Activated CD4-positive, alpha-beta T cell treated with anti-CD3 and anti-CD28 coated beads, Interleukin-2, amount 50 U/mL, for 48 hours (primary cell): ENCODE measurements at places on chromosomes 5 and 9.

GRCh38 chr5:42974536-42974935 lies 65.6 kb downstream of the ANXA2R start:
- DNase-seq = no peak

- DNase-seq = no peak
These were observed 23.5 kb upstream of the MOCS2 start for GRCh38 chr5:53133020-53133419.

DNA sequence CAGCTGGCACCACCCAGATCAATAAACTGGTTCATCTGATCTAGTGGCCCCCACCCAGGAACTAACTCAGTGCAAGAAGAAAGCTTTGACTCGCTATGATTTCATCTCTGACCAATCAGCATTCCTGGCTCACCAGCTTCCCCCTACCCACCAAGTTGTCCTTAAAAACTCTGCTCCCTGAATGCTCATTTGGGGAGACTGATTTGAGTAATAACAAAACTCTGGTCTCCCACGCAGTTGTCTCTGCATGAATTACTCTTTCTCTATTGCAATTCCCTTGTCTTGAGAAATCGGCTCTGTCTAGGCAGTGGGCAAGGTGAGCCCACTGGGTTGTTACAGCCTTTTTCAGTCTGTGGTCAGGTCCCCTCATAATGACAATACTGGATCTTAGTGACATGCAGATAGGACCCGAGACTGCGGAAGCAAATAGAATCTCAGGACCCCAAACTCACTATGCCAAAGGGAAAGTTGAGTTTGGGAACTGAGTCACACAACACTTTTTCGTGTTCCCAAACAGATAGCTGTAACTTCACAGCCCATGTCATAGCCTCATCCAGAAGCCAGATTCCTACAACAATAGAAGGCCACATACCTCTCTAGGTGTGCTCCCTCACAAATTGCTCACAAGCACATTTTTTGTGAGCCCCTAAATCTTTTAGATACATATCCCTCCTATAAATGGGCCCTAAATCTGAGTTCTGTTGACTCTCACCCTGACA lies 175.2 kb upstream of the RAI14 start:
- peak; percentile 18 for DNase-seq

GRCh38 chr9:134340475-134341160 lies 14.4 kb downstream of the RXRA start:
- no peak for DNase-seq

GRCh38 chr5:64632251-64632650 lies 58.1 kb upstream of the SHISAL2B start:
- no peak for DNase-seq

GRCh38 chr5:91151947-91152346 lies 231.2 kb downstream of the ARRDC3 start:
- no peak for DNase-seq

DNA sequence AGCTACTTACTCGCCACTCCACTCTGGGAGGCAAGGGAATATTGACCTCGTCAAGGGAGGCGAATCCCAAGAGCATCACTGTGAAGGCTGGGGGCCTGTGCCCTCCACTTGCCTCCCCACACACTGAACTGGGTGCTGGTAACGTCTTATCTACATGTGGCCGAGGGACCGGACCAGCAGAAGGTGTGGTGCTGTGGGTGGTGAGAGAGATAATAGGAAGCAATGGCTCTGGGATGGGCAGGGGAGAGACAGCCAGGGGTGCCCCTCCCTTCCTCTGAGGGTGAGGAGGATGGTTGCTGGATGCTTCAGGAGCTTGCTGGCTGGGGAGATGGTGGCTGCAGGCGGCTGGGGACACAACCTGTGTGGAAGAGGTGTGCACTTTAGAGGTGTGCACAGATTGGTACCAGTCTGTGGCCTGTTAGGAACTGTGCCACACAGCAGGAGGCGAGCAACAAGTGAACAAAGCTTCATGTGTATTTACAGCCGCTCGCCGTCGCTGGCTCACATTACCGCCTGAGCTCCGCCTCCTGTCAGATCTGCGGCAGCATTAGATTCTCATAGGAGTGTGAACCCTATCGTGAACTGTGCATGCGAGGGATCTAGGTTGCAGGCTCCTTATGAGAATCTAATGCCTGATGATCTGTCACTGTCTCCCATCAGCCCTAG lies 100.3 kb downstream of the ENTREP1 start:
- no peak for DNase-seq

DNA sequence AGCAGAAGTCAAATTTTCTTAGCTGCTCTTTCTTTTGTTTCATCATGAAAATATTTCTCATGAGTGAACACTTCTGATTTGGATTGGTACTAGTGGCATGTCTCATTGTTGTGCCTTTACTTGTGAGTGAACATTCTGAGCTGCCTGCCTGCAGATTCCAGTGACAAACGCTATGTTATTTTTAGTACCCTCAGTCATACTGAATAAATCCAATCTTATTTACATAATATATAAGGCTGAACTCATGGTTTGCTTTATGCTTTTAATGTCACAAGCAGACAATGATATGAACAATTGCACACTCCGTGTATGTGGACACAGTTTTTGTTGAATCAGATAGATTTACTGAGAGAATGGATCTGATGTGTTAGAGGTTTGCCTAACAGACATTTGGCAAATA lies 67.8 kb downstream of the ACTBL2 start:
- no peak for DNase-seq

DNA sequence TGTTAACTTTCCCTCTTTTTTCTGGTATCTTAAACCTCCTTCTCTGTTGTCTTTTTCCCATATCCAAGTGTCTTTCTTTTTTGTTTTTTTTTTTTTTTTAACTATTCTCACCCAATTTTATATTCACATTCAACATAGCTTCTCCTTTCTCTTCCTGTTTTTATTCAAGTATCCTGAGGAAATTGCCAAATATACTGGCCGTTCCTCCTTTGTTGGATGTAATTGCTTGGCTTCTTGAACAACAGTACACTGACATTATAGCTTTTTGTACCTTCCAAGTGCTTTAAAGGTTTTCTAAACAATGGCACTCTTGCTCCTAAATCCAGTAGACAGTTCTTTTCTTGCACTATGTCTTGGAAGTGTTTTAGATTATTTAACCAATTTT lies 1146.8 kb downstream of the MAT2B start:
- DNase-seq = no peak

- DNase-seq = no peak
These were observed 1.7 kb downstream of the RRAGA start for GRCh38 chr9:19050637-19051591.

DNA sequence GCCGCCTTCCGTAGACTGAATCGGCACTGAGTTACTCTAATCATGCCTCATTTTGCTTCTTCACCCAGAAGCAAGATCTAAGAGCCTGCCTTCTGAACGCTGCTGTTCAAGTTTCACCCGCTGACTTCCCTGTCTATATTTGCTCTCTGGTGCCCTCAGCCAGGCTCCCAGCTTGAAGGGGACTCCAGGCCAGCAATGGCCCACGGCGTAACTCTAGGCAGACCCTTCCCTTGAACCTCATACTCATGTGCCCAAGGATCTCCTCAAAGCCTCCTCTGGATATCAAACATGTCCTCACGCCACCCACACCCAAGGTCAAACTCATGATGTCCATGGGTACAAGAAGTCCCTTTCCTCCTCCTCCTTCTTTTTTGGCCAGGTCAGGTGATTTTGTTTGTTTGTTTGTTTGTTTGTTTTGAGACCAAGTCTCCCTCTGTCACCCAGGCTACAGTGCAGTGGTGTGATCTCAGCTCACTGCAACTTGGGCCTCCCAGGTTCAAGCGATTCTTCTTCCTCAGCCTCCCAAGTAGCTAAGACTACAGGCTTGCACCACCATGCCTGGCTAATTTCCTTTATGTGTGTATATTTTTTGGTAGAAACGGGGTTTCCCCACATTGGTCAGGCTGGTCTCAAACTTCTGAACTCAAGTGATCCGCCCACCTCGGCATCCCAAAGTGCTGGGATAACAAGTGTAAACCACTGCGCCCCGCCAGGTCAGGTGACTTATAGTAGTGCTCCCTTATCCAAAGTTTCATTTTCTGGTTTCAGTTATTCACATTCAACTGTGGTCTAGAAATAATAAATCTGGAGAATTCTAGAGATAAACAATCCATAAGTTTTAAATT lies 239.0 kb downstream of the SYK start:
- DNase-seq = no peak

GRCh38 chr9:71743217-71743705 lies 25.1 kb downstream of the CEMIP2 start:
- no peak for DNase-seq

GRCh38 chr9:121354141-121354540 lies 15.9 kb downstream of the STOM start:
- DNase-seq = no peak

DNA sequence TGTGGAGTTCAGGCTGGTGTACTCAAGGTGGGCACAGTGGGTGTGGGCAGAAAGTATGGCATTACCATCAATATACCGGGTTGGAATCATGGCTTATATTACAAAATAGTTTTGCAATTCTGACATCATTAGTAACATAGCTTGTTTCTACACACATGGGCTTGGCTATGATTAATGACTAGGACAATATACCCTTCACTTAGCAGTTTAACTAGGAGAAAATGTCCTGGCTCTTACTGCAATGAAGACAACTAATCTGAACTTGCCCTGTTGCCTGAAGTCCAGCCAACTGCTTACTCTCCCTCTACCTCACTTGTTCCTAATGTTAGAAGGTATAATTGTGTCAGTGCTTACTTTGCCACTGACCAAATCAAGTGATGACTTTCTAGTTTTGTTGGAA lies 612.5 kb downstream of the EFNA5 start:
- no peak for DNase-seq

- no peak for DNase-seq
These were observed 235.3 kb upstream of the HAPLN1 start for GRCh38 chr5:83955916-83956315.

- DNase-seq = no peak
These were observed 474.1 kb upstream of the TUSC1 start for GRCh38 chr9:26152350-26152749.

DNA sequence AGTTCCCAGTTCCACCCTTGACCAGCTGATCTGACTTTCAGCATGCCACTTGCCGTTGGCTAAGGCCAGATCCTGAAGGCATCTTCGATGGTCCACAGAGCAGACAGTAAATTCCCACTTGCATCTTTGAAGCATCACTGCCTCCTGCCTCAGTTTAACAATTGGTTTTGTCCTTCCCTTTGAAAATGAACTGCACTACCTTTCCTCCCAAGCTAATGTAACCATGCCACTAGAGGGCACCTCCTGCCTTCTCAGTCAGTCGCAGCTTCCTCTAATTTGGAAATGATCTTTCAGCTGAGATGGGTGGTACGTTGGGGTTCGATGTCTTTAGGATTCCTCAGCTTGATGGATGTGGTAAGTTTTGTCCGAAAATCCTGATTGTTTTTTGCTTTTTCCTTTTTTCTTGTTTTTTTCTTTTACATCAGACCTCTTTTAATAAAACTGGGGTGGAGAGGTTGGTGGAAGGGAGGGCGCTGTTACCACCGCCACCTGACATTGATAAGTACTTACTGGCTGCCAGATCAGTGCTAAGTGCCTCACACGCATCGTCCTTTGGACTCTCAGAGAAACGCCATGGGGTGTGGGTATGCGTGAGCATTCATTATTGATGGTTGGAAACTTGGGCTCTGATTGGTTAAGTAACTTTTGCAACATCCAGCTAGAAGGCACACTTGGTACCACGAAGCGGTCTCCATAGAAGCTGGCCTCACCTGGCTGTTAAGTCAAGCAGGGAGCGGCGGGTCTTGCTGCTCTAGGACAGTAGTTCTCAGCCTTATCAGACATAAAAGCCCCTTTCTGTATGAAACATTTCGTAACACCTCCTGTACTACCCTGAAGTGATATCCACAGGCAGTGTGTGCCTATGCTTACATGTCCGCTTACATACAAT lies 16.9 kb downstream of the PTTG1 start:
- peak; percentile 52 for DNase-seq

DNA sequence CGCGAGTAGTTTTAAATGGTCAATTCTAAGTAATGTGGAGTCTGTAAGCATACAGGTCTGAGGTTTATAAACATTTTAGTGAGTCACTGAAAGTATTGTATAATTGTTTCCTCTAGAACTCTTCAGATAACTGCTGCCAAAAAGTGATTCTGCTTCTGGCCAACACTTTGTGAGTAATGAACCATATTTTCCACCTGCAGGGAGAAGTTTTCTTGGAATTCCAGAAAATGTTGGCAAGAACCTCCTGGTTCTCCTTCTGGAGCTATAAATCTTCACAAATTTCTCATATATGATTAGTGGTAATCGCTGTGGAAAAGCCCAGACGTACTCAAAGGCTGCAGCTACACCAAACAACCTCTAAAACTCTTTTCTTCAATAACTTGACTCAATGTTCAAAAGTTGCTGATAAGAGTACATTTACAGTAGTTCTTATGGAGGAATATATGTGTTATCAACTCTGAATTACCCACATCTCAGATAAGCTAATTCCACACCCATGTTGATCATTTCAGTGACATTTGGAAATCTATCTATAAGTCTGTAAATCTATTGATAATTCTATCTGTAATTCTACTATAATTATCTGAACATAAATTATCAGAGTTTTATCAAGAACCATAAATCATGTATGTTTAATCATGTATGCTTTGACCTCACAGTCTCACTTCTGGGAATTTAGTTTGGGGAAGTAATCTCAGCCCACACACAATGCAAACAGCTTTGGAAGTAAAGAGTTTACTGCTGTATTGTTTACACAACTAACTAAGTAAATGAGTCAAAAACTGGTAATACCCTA lies 74.1 kb downstream of the FNBP1 start:
- DNase-seq = no peak

DNA sequence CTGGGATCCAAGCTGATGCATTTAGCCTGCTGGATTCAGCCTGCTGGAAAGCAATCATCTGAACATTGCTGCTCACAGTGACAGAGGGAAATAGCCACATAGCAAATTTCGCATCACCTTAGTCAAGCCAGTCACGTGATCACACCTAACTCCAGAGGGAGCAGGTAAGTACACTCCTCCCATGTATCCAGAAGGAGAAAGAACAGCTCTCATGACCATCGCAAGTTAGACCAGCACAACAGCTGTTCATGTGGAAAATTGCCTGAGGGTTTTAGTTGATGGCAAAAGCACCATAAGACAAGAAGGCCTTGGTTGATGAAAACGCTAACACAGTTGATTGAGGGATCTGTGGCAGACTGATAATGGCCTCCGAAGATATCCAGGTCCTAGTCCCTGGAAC lies 34.2 kb upstream of the MYO10 start:
- DNase-seq = no peak

DNA sequence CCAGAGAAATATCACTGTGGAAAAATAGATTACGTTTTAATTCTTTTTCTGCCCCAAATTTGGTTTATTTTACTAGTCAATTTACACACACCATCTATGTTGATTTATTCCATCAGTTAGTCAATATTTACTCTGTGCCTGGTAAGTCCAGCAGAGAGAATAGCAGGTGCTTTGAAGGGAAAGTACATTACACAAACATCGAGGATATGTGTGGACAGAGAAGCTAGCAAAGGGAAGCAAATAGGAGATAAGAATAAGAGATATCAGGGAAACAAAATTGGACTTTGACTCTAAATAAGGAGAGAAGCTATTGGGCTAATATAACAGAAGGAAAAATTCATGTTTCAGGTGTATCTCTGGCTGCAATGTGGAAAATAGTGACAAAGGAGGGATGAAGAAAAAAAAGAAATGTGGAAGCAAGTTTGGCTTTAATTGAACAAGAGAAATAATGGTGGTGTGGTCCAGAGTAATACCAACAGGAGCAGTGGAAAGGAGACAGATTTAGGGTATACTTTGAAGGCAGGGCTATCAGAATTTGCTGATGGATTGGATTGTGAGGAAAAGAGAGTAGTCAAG lies 587.7 kb upstream of the CDH6 start:
- no peak for DNase-seq
